Posterior cingulate gyrus (tissue), 11 donors: ENCODE measurements at places on chromosomes 16 and 17.

GRCh38 chr17:1008008-1008761 is 11.3 kb downstream of the TIMM22 start:
- no peak for DNase-seq

DNA sequence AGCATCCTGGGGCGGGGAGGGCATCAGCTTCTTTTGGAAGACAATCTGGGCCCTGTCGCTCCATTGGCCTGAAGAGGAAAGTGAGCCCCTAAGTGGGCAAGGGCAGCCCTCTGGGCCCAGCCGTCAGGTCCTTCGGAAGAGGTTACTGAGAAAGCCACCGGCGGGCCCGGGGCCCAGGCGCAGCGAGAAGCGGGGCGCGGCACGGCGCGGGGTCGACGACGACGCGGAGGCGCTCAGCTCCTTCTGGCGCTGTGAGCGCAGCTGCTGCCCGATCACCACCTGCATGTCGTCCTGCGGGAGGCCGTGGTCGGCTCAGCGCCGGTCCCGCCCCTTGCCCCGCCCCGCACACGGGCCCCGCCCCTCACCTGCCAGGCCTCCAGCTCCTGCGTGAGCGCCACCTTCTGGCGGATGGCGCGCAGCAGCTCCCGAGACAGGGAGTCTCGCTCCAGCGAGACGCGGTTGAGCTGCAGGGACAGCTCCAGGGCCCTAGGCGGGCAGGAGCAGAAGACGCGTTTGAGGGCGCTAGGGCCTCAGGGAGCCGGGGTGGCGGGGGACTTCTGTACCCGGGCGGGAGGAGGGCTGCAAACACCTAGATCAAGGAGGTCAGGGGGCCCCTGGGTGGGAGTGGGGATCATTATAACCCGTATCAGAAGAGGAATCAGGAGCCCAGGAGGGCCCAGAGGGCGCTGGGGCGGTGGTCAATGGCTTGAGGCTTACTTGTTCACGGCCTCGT is 4.3 kb downstream of the THOC6 start:
- peak; percentile 85 for DNase-seq

- no peak for DNase-seq
Measured at GRCh38 chr16:58532414-58532813, 17.1 kb downstream of the SETD6 start.

- DNase-seq, result peak; percentile 93
Measured at GRCh38 chr17:2053380-2054261, 1.3 kb upstream of the HIC1 start.

DNA sequence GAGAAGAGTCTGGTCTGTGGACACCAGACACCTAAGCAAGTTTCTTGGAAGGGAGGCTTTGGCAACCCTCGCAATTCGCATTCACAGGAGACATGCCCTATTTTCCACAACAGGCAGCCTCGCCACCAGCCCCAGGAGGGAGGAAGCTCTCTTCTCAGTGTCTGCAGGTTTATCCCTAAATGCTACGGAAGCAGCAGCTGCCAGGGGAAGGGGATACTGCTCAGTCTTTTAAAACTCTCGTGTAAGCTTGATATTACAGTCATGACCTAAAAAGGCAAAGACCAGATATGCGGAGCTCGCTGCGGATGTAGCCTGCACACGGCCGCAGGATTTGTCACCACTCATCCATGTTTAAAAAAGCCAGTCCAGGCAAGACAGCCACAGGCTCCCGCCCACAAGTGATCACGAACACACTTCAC is 159.2 kb upstream of the RPH3AL start:
- DNase-seq, result peak; percentile 86

DNA sequence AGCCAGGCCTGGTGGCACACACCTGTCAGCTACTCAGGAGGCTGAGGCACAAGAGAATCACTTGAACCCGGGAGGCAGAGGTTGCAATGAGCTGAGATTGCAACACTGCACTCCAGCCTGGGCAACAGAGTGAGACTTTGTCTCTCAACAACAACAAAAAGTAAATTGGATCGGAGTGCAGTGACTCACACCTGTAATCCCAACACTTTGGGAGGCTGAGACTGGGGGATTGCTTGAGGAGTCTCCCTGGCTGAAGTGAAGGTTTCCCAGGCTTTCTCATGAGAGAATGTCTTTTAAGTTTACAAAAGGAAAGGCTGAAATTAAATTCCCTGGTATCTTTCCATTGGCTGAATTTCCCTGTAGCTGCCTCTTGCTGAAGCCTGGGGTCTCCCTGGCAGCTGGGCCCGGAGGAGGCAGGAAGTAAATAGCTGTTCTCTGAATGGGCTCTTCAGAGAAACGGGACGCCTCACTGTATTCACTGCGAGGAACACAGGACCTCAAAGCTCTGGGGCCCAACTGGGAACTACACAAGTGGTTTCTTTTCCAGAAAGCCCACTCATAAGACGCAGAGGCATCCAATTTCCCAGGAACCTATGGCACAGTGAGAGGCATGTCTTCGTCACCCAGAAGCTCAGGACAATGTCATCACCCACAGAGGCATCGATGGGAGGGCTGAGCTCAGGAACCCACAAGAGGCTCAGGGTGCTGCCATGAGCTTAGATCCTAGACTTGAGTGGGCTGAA is 77.4 kb upstream of the SMURF2 start:
- peak; percentile 71 for DNase-seq

GRCh38 chr16:65120831-65121721 is 787 bp downstream of the CDH11 start:
- DNase-seq, result peak; percentile 31

DNA sequence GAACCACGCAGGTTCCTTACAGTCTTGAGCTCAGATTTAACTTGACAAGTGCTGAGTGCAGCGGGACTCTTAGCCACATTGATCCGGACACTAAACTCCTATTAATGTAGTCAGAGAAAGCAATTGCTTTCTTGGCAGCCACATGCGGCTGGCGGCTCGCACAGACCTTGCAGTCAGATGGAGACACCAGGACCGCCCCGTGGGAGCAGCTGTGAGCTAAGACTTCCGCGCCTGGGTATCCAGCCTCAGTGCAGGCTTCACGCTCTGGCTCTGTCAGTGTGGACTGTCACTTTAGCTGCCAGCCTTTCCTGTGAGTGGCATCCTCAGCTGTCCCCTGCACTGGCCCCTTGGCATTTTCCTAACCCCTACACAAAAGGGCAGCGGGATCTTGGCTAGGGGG is 80.9 kb upstream of the NLRP1 start:
- DNase-seq, result no peak

DNA sequence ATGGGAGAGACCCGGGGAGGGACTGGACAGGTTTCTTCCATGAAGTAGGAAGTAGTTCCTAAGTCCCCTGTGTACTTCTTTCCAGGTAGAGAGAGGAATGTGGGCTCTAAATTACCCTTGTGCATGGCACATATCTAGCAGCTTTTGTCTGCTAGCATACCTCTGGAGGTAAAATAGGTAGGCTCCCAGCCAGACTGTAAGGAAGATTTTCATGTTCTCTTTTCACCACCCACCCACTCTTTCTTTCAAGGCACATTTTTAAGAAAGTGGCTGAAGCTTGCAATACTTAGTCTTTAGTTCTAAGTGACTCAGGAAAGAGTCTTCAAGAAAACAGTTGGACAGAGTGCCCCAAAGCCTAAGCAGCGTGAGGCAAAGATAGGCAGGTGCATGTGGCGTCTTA is 9.2 kb downstream of the MINK1 start:
- no peak for DNase-seq

GRCh38 chr16:11410376-11411058 is 65.3 kb downstream of the RMI2 start:
- DNase-seq, result no peak

GRCh38 chr16:14135704-14136103 is 64.6 kb downstream of the MRTFB start:
- no peak for DNase-seq

GRCh38 chr16:27678955-27679354 is 129.0 kb downstream of the KATNIP start:
- DNase-seq, result no peak

GRCh38 chr17:57108671-57109392 is 23.8 kb downstream of the AKAP1 start:
- DNase-seq, result no peak

GRCh38 chr16:35314298-35314697 is 1854.9 kb downstream of the TP53TG3F start:
- no peak for DNase-seq

GRCh38 chr17:32553168-32553567 is 66.4 kb downstream of the CDK5R1 start:
- no peak for DNase-seq

DNA sequence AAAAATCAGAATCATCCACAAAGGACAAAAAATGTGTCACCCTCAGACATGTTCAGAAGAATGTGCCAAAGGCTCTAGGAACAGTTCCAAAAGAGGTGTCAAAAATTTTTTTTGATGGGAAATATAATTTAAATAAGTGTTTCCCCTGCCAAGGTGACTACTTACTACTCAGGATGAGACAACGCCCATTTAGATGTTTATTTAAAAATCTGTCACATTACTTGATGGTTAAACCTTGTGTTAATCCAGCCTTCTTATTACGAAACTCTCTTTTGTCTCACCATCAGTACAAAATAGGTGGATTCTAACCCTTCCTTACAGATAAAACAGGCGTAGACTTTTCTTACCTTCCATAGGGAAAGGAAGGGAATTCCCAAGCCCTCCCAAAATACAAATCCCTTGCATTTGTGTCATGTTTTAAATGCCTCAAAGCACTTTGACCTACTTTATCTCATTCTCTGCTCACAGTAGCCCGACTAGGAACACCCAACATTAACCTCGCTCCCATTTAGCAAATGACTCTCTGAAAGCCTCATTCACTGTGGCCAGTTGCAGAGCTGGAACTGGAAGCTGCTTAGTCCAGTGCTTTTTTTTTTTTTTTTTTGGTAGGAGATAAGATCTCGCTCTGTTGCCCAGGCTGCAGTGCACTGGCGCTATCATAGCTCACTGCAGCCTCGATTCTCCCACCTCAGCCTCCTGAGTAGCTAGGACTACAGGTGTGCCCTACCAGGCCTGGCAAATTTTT is 5.8 kb upstream of the GNA13 start:
- DNase-seq, result no peak

- peak; percentile 73 for DNase-seq
Measured at GRCh38 chr17:4607261-4607741, 23.0 kb downstream of the SMTNL2 start.

DNA sequence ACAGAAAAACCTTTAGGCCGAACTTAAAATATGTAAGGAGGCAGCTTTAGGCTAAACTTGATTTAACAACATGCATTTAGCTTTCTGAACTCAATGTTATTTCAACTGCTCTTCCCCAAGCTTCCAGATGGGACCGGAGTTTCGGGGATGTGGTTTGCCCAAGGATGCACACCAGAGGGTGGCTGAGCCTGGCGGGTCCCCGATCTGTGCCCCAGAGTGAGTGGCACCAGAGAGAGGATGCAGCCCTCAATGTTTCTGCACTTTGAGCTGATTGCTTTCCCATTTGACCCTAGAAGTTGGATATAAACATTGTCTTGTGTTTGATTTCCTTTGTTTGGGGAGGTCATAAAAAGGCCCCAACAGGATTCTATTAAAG is 348.0 kb upstream of the TNRC6C start:
- DNase-seq, result no peak

DNA sequence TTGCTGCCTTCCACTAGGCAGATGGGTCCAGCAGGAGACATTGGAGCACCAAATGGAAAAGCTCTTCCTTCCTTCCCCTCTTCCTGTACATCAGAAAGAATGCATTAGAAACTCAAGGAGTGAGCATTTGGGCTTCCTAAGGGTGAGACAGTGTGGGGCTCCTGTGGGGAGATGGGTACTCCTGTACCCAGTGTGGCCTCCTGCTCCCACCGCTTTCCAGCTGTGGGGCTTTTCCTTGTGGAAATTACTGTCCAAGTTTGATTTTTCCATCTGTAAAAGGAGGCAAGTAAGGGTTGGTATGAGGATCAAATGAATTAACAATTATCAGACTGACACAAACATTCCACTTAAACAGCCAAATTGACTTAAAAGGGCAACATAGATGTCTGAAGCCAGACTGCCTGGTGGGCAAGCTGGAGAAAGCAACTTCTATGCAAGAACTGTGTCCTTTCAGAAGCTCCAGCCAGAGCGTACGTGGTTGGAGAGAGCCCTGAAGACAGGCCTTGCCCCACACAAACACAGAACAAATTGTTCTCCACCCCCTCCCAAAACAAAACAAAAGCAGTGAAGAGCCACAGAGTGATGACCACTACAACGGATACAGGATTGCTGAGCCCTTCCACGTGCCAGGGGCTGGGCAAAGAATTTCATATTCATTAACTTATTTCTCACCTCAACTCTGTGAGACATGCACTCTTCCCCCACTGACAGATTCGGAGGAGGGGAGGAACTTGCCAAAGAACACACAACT is 23.1 kb upstream of the ALDH3A1 start:
- no peak for DNase-seq

DNA sequence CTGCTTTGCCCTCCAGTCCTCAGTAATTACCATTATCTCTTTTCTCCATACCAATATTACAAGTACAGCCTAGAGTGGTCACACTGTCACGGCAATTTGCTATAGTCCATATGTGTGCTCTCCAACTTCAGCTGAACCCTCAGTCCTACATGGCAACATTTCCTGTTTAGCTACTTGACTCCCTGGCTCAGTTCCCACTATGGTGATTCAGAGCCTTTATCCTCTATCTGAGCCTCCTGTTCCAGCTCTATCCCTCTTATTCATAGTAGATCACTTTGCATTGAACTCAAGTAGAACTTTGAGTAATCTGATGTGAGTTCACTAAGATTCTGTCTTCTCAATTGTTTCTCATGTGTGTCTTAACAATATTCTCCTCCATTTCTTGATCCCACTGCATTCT is 43.7 kb upstream of the GOSR1 start:
- no peak for DNase-seq

- DNase-seq, result peak; percentile 36
Measured at GRCh38 chr17:80025140-80025539, 10.5 kb downstream of the TBC1D16 start.

DNA sequence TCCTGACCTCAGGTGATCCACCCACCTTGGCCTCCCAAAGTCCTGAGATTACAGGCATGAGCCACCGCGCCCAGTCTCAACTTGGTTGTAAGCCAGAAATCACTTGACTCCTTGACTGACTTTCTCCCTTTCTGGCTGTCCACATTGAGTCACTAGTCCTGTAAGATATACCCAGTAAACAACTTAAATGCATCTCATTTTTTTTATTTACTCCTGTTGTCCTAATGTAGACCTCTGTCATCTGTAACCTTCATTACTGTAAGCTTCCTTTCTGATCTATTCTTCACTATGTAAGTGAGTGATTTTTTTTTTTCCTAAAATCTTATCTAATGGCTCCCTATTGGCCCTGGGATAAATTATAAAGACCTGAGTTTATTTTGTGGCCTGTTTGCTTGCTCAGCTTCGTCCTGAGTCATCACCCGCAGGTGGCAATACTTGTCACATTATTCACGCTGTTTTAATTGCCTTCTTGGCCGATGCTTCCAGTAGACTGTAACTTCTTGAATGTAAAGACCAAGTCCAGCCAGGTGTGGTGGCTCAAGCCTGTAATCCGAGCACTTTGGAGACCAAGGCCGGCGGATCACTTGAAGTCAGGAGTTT is 41.0 kb downstream of the PAFAH1B1 start:
- no peak for DNase-seq

GRCh38 chr17:3851461-3852100 is 5.5 kb upstream of the NCBP3 start:
- DNase-seq, result peak; percentile 39

DNA sequence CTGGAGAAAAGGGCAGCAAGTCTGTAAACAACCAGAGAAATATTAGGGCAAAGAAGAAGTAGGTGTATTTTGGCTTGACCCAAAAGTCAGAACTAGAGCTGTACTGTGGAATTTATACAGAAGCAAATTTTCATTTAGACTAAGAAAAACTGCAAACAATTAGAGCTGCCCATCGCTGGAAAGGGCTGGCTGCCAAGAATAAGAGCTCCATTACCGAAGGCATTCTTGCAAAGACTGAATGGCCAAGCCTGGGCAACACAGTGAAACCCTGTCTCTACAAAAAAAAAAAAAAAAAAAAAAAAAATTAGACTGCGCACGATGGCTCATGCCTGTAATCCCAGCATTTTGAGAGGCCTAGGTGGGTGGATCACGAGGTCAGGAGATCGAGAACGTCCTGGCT is 53.9 kb upstream of the TMC5 start:
- DNase-seq, result no peak
